ENCODE measurements at places on chromosomes 3 and 15.
A peak's percentile ranks its signal among the peaks of the same experiment; 100 is the strongest.

DNA sequence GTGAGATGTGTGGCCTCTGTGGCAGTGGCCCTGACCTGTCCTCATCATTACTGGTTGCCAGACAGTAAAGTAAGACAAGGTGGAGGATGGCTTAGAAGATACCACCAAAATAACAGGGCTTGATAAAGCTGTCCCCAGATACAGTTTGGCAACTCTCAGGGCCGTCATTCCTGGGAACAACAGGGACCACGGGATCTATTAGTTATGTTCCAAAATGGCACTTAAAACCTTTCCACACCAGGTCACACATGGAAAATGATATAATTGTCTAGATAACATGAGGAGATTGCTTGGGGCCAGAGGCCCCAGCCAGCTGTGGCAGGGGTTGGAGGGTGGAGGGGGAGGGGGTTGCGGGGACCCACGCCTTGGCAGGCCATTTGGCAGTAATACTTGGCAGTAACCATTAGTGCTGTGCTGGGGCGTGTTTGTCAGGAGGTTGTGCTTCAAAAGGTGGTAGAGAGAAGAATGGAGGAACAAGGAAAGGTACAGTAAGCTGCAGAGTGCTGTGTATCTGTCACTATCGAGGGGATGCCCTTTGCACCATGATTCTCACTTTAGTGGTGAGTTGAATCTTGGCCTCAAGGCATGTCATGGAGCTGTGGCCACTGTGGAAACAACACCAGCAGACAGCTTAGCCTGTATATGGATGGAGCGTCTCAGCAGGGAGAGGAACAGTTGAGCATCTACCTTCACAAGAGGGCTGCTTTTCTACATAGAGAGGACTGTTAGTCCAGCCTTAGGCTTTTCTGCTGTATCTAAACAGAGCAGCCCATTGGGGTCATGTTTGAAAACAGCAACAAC lies 14.0 kb downstream of the PLCL2 start:
- no peak for DNase-seq

DNA sequence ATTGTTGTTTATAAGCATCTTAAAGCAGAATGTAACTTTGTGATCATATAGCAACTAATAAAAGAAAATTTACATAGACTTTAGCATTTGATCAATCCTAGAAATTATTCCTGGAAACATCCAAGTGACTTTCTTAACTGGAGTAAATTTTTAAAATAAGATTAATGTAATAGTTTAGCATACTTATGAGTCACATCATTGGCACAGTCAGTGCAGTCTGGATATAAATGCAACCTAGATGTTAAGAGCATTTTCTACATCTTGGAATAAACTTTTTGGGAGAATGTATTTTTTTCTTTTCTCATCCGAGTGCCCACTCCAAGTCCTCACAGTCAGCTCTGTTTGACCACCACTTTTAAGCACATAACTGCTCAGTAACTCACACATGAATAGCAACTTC lies 324.6 kb upstream of the PLSCR5 start:
- no peak for DNase-seq

DNA sequence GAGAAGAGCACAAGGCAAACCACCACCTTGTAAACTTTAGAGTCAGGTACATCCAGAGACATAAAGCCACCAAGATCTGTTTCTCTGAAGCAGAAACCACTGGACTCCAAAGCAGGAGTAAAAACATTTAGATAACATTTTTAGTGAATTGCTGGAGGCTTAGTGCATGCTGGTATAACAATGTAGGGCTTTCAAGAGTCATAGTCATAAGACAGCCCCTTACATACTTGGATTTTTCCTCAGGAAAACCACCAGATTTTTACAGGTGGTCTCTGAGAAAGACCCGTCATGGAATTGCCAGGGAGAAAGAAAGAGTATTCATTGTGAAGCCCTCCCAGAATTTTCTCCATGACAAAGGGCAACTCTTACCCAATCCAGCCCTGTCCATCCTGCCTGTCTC lies 434.5 kb upstream of the NAALADL2 start:
- DNase-seq: no peak

GRCh38 chr3:111769110-111769991 lies 89.7 kb upstream of the PHLDB2 start:
- no peak for DNase-seq

- DNase-seq: no peak
These were observed 199.8 kb downstream of the TCF12 start for GRCh38 chr15:57118013-57118799.

GRCh38 chr15:100131321-100132224 lies 210.2 kb downstream of the ADAMTS17 start:
- DNase-seq: no peak

- DNase-seq: no peak
These were observed 328.3 kb downstream of the THSD4 start for GRCh38 chr15:71443538-71443937.

GRCh38 chr3:61981060-61981459 lies 392.3 kb downstream of the FEZF2 start:
- DNase-seq: no peak

DNA sequence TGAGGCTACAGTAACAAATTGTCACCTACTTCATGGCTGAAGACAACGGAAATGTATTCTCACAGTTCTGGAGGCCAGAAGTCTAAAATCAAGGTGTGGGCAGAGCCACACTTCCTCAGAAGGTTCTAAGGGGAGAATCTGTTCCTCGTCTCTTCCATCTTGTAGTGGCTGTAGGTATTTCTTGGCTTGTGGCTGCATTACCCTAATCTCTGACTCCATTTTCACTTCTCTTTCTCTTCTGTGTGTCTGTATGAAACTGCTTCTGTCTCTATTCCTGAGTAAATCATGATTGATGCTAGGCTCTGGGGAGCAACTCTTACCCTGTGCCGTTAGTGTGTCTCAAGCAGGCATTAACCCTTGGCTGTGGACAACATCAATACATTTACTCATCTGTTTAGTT lies 164.7 kb downstream of the SQOR start:
- DNase-seq: no peak

DNA sequence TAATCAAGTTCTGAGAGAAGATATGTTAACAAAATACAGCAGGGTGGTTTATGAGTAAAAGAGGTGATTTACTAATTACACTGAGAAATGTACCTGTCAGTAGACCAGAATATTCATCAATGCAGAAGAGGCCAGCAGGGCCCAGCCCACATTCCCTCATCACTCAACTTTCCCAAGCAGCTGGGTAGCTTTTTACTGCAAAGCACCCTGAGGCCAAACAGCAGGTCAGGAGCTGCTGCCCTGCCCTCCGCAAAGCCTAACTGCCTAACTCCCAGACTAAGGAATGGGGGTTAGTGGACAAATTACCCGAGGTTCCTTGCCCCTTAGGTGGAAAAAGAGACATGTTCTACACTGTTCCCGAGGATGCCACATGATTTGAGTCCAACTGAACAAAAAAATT lies 108.2 kb downstream of the TBL1XR1 start:
- DNase-seq: no peak

GRCh38 chr3:169699536-169700050 lies 36.1 kb upstream of the MECOM start:
- DNase-seq: peak; percentile 11

- DNase-seq: no peak
These were observed 10.5 kb upstream of the HES1 start for GRCh38 chr3:194125442-194125841.

- DNase-seq: no peak
These were observed 294.4 kb downstream of the KBTBD8 start for GRCh38 chr3:67292356-67293121.

GRCh38 chr3:121710347-121710746 lies 39.2 kb downstream of the GOLGB1 start:
- no peak for DNase-seq

DNA sequence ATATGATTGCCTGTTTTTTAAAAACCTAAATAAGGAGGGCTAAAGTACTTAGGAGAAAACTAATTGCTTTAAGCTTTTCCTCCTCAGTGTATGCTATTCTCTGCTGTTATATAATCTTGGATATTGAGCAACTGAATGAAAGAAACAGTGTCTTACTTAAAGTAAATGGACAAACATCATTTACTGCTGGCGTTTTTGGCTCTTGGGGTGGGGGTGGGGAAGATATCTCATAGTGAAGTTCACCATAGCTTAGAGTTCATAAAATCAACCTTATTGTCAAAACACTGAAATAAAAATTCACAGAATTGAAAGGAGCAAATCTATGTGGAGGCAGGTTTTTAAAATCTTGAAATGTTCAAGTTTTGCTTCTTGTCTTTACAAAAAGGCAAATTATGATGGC lies 256.4 kb upstream of the SOX2 start:
- no peak for DNase-seq

DNA sequence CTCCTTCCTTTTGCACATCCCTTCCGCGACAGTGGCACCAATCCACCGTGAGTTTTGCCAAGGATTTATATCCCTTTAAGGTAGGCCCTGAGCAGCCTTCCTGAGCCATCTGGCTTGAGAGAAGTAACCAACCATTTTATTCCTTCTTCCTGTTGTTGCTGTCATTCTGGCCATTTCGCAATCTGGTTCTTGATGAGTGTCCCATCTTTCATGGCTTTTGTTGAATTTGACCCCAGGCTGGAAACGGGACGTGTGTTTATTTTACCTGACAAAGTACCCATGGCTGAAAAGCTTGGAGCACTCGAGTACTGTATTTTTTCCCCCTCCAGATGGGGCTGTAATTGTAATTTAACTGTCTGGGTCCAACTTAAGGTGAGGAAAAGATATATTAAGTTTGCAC lies 173.4 kb downstream of the WNT5A start:
- DNase-seq: no peak

GRCh38 chr3:108153451-108153981 lies 62.7 kb upstream of the CD47 start:
- no peak for DNase-seq

- no peak for DNase-seq
These were observed 44.2 kb upstream of the TIPARP start for GRCh38 chr3:156630081-156630772.

DNA sequence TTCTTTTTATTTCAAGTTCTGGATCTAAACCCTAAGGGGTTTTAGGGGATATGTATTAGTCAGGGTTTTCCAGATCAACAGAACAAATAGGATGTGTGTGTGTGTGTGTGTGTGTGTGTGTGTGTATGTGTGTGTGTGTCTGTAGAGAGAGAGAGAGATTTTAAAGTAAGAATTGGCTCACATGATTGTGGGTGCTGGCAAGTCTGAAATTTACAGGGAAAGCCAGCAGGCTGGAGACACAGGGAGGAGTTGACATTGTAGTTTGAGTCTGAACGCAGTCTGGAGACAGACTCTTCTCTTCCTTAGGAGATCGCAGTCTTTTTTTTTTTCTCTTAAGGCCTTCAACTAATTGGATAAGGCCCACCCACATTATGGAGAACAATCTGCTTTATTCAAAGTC lies 428.8 kb upstream of the TBL1XR1 start:
- no peak for DNase-seq

GRCh38 chr3:47741925-47742324 lies 39.8 kb downstream of the SMARCC1 start:
- DNase-seq: no peak

GRCh38 chr3:140238646-140239314 lies 303.8 kb downstream of the CLSTN2 start:
- DNase-seq: no peak

DNA sequence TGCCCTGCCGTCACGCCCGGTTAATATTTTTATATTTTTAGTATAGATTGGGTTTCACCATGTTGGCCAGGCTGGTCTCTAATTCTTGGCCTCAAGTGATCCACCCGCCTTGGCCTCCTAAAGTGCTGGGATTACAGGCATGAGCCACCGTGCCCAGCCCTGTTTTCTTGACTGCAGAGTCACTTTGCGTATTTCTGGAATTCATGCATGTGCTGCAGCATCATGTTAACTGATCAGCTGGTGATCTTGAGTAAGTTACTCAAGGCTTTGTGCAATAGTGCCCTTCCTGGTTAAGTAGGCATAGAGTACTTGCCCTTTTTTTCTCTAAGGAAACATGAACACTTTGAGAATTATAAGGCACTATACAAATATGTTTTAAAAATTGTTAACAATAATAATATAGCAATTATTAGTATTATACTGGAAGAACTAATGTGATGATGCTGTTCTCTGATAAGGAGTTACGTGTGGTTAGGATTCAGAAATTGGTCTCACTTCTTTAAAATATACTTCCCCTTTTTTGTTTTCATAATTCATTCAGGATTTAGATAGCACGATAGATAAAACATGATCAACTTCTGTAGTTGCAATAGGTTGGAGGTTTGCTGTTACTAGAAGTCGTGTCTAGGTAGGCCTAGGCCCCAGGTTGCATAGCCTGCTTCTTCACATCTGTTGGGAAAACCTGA lies 33.6 kb downstream of the GPR171 start:
- no peak for DNase-seq

DNA sequence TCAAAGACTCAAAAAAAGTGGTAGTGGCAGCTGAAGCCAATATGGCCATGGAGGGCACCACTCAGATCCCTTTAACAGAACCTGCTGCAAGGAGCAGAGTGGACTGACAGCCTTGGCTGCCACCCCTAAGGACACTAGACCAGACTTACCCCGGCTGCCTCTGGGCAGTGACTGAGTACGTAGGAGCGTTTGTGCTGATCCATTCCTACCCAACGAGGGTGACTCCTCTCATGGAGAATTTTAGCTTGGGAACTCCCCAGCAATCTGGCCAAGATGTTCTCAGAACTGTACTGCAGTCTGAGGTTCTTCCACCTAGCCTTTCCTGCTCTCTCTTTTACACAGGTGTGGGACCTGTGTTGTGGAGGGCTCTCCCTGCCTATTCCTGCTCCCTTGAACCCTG lies 22.1 kb downstream of the CLEC3B start:
- no peak for DNase-seq

GRCh38 chr15:39713846-39714245 lies 68.8 kb downstream of the FSIP1 start:
- DNase-seq: no peak

DNA sequence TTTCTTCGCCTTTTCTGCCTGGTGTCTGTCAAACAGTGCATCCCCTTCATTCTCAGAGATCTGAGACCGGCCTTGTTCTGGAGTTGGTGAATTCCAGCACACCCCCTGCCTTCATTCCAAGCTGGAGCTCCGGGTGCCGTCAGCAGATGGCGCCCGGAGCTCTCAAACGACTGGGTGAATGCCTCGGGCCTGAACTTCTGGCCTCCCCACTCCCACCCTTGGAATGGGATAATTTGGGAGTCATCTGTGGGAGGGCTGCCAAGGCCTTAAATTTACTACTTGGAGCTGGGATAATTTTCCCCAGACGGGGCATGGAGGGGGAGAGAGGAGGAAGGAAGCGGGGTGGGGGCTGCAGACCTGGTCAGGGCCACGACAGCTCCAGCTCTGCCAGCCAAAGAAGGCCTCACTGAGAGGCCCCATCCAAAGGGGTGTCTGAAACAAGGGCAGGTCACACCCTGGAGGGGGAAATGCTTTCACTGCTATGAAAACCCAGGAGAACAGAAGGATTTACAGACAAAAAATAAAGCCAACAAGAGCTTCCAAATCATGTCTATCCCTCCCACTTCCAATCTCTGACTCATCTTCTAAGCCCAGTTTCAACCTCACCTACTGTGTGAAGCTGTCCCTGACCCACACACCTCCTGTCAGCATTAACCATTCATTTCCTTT lies 187.9 kb downstream of the OPA1 start:
- DNase-seq: peak; percentile 85

DNA sequence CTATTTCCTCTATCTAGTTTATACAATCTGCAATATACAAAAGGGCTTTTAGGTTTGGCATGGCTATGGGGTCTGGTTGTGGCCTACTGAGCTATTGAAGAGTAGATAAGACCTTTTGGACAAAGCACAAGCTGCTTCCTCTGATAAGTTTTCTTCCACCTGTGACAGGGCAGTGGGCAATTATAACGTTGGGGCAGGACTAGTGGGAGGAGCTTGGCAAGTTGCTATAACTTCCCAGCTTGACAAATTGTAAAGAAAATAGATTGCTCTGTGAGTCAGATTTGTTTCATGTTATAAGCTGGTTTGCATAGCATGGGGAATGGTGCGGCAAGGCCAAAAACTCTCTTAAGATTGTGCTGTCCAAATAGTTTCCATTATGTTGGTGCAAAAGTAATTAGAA lies 64.9 kb downstream of the SLC7A14 start:
- no peak for DNase-seq

All from forelimb muscle (tissue), 1 donor.